ENCODE measurements at places on chromosomes 2 and 18.

GRCh38 chr2:137187216-137187615 lies 421.9 kb downstream of the THSD7B start:
- DNase-seq: no peak

DNA sequence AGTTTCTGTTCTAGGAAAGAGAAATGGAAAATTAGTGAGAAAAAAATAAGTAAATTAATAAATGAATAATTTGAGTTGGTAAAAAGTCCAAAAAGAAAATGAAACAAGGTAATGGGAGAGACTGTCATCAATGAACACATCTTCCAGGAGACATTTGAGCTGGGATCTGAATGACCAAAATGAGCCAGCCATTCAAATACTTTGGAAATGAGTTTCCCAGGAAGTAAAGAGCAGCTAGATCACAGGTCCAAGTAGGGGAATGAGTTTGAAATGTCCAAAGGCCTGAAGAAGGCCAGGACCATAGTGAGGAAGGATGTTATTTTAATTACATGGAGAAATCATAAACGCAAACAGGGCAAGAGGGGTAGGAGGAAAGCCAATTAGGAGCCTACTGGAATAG lies 6.6 kb upstream of the DNAH7 start:
- no peak for DNase-seq

DNA sequence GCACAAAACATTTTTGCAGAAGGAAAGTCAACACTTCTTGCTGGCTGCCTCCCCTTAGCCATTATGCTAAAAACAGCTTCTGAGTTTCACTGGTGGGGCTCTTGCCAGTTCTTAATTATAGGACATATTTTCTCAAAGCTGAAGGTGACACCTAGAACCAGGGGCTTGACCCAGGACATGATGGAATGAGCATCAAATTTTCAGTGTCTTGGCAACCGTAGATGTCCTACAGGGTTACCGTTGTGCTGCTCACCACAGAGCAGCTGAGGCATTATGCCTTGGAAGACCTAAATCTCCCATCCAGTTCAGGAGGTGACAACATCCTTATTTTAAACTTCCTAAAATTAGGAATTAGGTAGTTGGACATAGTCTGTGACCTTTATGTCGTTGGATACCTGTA lies 46.7 kb downstream of the TMEM185B start:
- DNase-seq: no peak

DNA sequence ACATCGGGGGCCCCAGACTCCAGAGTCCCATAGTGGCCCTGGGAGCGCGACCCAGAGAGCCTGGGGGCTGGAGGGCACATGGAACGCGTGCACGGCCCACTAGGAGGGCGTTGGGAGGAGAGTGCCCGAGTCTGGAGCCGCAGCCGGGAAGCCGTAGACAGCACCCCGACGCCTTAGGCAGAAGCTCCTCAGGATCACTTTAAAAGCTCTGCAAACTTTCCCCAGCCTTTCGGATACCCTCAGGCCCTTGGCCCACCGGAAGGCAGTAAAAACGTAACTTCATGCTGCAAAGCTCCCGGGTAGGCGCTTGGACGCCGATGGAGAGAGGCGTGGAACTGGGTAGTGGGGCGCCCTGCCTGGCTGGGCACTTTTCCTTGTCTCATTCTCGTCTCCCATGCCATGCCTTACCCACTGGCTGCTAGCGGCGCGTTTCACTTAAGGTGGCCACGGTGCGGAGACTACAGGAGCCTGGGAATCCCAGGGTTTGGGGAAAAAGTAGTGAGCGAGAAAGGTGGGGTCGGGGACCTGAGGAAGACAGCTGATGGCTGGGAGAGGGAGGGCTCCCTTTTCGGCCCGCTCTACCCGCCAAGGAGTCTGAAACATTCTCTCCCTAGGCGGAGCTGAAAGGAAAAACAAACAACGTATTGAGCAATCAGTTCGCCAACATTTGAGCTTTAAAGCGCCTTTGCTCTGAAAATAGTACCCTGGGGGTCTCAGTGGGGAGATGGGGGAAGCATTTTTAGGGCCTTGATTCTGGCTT lies 141.8 kb downstream of the MEIS1 start:
- no peak for DNase-seq

GRCh38 chr2:25822190-25823117 lies 55.8 kb downstream of the ASXL2 start:
- DNase-seq: peak; percentile 44

GRCh38 chr2:3739313-3739712 lies 35.9 kb downstream of the DCDC2C start:
- DNase-seq: no peak

- no peak for DNase-seq
Observed at GRCh38 chr18:48922801-48923730, 27.7 kb downstream of the SMAD7 start.

Data from T-helper 17 cell (primary cell).